ENCODE measurements at places on chromosomes 5 and 9.

- no peak for DNase-seq
Observed at GRCh38 chr5:33282696-33283095, 158.1 kb upstream of the TARS1 start.

- DNase-seq, result no peak
Observed at GRCh38 chr9:20528253-20528652, 94.0 kb downstream of the MLLT3 start.

- DNase-seq, result no peak
Observed at GRCh38 chr9:92294297-92294676, 790 bp upstream of the IARS1 start.

DNA sequence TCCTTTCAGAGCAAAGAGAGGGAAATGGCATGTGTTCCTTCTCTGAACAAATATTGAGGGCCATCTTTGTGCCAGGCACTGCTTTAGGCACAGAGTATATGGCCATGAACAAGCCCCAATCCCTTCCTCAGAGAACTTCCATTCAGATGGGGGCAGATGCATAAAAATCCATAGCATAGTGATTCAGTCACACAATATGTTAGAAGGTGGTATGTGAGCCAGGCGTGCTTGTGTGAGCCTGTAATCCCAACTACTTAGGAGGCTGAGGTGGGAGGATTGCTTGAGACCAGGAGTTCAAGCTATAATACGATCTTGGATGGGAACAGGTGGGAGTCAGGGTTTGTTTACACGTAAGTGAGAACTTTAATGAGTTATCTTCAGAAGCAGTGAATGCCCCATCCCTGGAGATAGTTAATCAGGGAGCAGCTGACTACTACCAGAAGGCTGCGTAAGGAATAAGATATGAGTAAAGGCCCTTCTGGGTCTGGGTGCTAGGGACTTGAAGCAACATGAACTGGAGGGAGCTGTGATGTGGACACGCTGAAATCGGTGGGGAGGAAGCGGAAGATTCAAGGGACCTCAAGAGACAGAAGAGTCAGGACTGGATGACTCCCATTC is 27.1 kb downstream of the NANS start:
- no peak for DNase-seq

GRCh38 chr9:97744710-97745708 is 47.9 kb upstream of the XPA start:
- no peak for DNase-seq

DNA sequence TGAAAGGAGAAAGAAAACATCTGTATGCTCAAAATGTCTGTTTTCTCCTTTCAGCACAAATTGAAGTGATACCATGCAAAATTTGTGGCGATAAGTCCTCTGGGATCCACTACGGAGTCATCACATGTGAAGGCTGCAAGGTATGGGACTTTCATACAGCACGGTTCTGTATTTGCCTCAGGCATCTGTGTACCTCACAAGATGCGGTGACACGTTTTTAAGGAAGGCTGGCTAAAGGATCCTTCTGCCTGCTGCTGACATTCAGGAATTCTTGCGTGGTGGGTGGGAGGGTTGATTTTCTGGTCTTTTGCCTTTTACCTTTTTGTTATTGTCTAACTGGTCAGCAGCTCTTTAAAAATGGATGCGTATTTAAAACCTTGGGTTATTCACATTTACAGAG is 133.1 kb downstream of the RORB start:
- DNase-seq, result no peak

DNA sequence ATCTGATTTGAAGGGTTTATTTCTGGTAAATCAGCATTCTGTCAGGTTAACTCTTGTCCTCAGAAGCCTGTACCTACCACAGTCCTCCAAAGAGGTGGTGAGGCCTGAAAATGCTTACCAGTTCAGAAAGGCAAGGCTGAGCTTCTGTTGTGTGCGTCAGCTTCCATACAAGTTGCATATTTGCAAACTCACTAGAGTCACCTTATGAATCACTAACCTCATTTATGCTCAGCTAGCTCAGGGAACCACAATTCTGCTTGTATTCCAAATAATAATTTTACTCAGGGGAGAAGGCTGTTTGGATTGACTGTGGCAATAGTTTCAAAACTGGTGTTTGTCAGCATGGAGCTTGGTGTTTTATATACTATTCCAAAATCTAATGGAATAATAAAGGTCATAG is 355.1 kb upstream of the RFX3 start:
- DNase-seq, result no peak

GRCh38 chr9:36980148-36980974 is 53.7 kb downstream of the PAX5 start:
- peak; percentile 53 for DNase-seq

DNA sequence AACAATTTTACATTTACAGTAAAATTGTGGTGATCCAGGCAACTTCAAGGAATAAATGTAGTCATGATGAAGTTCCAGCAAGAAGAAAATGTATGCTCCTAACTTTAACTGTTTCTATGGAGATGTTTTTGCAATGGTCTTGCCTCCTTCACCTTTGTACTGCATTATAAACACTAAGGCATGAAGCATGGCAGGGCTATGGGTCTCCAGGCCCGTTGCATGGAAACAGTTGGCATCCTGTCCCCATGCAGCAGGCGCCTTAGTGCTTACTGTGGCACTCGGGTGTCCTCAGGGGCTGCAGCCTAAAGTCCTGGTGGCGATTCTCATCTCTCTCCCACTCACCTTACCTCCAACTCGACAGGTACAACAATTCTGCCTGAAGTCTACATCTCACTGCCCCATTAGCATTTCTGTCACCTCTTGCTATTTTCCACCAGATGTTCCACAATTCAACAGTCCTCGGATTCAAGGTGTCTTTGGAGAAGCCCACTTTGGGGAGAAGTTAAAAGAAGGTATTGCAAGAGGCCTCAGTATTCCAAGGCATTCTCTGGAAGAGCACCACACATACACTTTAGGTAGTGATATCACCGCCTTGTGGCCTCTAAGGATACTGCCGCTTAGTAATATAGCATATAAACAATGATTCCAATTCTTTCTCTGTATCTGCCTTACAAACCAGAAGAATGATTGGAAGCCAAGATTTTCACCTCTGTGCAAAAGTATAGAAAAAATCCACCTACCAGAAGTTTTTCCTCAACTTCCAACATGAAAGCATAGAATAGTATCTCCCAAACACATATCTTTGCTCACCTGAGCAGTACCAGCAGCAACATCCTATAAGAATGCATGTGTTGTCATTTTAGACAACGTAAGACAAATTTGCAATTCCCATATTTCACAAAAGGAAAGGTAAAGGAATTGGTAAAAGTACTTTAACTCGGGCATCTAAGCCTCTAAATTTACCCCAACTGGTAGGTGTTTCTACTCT is 5.1 kb downstream of the LIFR start:
- DNase-seq, result peak; percentile 20

DNA sequence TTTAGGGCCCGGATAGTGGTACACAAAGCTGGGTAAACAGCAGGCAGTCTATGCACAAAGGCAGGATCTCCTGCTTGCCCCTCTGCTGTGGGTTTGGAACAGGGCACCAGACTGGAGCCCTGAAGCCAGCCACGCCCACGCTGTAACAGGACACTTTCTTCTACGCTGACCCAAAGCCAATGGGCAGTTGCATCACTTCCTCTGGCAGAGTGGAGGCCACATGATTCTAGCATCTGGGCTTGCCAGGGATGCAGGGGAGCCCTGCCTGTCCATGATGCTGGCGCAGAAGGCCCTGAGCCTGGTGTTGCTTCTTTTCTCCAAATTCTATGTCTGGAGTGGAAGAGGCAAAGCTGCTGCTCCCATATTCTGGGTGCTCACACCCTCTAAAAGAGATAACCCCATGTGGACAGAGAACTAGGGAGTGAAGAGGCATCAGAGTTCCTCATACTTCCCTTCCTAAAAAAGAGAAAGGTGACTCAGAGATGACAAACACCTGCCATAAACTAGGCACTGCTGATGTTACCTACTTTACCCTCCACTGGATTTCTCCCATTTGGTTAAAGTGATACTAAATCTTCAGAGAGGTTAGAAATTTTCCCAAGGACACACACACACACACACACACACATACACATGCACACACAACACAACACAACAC is 260.3 kb upstream of the KLF4 start:
- DNase-seq, result no peak

GRCh38 chr5:56145511-56145910 is 87.6 kb downstream of the ANKRD55 start:
- DNase-seq, result no peak

GRCh38 chr5:74579215-74579614 is 61.3 kb downstream of the ENC1 start:
- DNase-seq, result peak; percentile 48

- no peak for DNase-seq
Observed at GRCh38 chr9:15369238-15369637, 53.4 kb upstream of the SNAPC3 start.

- no peak for DNase-seq
Observed at GRCh38 chr9:9112001-9112720, 1312.6 kb upstream of the DMAC1 start.

GRCh38 chr9:105206821-105207699 is 37.4 kb upstream of the SLC44A1 start:
- DNase-seq, result no peak

- no peak for DNase-seq
Observed at GRCh38 chr9:12414514-12414913, 278.7 kb upstream of the TYRP1 start.

DNA sequence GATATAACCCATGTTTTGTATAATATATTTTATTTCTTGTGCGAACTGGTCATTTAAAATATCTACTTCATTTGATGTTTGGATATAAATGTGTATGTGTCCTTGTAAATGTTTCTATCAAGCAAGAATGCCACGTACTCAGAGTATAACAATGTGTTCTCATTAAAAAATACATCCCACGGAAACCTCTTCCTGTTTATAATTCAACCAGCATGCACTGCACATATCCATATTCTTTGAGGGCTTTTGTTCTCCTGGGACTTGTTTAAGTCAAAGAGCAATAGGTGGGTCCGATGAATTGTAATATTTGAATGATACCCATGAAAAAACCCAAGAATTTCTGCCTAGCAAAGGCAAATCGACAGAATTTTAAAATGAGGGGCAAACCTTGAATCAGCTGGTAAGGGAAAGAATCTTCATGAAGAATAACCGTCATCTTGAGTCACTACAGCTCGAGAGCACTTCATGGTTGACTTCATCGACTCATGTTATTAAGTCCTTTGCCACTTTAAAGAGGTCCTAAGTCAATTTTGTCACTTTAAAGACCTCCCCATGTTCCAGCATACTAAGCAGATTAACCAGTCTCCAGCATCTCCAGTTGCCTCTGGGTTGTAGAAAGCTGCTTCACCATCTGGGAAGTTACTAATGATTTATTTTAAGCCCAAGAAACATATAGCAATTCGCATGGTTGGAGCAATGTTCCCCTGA is 80.6 kb downstream of the NPR3 start:
- no peak for DNase-seq

- no peak for DNase-seq
Observed at GRCh38 chr9:68742333-68742730, 37.3 kb downstream of the PIP5K1B start.

DNA sequence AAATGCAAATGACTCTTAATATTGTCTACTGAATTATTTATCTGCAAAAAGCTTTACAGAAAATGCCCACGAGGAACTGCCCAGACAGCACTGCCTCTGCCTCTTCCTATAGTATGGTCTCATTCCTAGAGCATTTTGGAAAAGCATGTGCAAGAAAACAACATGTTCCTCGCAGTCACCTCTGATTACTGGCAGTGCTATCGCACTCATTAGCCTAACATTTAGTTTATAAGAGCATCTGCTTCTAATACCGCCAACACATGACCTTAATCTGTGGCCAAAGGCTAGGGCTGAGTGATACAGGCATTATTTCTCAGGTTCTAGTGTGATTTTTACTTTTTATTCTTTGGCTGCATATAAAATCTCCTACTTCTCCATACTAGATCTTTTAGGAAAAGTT is 259.2 kb downstream of the FBXL17 start:
- DNase-seq, result no peak

GRCh38 chr5:34001241-34001841 is 6.5 kb downstream of the AMACR start:
- no peak for DNase-seq

GRCh38 chr9:95055851-95056551 is 261.5 kb downstream of the FANCC start:
- DNase-seq, result no peak

DNA sequence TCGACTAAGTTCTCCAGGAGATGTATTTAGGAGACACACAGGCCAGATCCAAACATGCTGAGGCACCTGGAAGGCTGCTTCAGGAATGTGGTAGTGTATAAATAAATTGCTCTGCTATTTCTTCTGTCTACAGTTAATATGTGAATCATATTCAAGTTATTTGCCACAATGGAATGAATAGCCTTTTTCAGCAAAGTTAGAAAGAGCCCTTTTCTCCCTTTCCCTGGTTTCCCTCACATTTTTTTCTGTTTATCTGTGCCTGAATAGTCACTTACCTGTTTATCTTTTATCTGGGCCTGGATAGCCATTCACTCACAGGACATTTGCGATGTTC is 44.1 kb upstream of the CLINT1 start:
- DNase-seq, result no peak

DNA sequence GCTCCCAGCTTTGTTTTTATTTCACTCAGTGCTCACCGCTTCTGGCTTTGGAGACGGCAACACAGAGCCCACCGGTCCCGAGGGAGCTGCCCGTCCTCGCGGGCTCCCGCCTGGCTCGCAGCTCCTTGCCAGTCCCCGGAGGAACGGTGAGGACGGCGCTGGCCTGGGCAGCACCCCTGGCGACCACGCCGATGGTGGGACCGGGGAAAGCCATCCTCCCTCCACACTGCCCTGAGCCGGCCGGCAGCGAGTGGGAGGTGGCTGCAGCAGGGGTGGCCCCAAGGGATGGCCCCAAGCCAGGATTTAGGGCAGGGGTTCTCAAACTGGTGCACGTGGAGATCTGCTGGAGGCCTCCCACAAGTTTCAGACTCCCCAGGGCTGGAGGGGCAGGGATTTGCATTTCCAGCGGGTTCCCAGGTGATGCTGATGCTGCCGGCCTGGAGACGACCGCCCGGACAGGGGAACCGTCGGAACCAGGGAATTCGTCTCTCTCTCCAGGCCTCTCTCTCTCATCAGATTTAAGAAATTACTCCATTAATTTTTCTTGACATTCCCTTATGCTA is 293.2 kb upstream of the IRX4 start:
- no peak for DNase-seq

- DNase-seq, result no peak
Observed at GRCh38 chr5:3103262-3103811, 351.9 kb upstream of the IRX2 start.

GRCh38 chr9:37407468-37407867 is 15.0 kb upstream of the GRHPR start:
- DNase-seq, result no peak

DNA sequence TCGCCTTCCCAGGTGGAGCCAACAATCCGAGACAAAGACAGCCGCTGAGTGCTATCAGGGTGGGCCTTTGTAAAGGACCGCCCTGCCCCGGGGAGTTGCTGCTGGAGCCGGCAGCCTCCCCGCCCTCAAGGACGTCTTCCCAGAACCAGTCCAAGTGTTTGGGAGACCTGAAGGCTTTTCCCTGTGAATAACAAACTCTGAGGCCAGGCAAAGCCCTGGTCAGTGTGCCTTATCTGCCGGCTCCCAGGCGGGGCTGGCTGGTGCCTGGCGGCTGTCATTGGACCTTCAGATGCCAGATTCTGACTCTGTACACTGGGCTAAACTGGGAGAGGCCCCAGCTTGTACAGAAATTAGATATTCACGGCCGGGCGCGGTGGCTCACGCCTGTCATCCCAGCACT is 2.1 kb downstream of the SLC9A3 start:
- DNase-seq, result no peak

All from GM10248 (cell line).